Activated T-cell treated with anti-CD3 and anti-CD28 coated beads for 48 hours (primary cell): ENCODE measurements at places on chromosomes 4 and X.

DNA sequence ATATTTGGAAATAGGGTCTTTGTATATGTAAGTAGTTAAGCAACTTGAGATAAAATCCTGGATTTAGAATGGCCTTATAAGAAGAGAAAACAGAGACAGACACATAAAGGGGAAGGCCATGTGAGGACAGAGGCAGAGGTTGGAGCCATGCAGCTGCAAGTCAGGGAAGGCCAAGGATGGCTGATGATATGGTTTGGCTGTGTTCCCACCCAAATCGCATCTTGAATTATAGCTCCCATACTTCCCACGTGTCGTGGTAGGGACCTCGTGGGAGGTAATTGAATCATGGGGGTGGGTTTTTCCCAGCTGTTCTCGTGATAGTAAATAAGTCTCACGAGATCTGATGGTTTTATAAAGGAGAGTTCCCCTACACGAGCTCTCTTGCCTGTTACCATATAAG lies 76.3 kb downstream of the STK32B start:
- no peak for DNase-seq

DNA sequence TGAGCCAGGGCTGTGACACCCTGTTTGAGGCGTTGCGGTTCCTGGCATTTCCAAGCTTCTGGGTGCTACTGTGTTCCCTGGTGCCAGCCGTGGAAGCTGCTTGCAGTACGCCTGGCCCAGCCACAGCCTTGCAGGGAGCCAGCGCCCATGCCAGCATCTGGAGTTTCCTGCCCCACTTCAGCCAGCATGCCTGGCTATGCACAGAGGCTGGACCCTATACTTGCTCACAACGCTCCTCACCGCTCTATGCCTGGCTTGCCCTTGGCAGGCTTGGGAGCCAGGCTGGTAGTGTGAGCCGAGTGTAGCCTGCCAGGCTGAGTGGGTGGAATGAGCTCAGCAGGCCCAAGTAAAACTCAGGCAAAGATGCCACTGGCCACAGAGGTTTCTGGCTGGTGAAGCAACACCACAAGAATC lies 22.4 kb downstream of the PRRG1 start:
- no peak for DNase-seq

DNA sequence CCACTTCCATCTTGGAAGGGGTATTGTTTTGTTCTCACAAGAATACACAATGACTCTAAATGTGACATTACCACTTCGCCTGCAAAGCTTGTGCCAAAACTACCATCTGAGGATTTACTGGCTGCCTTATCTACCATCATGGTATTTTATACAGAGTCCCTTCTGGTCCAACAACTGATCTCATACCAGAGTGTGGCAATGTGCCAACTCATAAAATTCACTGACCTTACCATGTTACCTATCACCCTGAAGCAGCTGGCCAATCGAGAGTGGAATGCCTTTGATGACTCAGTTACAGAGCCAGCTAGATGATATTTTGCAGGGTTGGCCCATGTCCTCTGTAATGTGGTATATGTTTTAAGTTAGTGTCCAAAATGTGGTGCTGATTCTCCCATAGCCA lies 3.8 kb upstream of the SERPINA7 start:
- no peak for DNase-seq

DNA sequence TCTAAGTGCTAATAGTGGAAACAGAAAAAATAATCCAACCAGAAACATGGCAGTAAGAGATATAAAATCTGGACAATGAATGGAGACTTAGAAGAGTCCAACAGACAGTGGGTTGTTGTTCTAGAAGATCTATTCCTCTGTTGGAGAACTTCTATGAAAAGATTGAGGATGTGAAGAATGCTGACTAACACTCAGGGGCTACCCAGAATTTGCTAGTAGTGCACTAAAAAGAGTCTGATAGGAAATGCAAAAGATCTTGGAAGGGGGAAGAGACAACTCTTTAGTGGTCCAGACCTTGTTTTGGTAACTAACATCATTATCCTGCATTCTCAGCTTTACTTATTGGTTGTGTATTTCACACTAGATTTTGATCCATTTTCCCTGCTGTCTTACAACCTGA lies 77.9 kb downstream of the SMARCA1 start:
- DNase-seq: no peak

DNA sequence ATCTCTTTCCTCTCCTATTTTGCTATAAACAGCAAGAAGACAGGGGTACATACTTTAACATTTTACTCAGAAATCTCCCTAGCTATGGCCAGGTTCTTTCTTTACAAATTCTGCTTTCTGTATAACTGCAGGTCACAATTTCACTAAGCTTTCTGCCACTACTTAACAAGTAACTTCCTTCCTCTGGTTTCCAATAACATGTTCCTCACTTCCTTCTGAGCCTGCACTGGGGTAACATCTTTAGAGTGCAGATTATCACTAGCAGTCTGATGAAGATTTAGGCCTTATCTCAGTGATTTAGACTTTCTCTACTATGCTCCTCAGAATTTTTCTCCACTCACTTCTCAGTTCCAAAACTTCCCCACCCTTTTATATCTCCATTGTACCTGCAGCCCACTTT lies 1930.5 kb upstream of the AGA start:
- DNase-seq: no peak

DNA sequence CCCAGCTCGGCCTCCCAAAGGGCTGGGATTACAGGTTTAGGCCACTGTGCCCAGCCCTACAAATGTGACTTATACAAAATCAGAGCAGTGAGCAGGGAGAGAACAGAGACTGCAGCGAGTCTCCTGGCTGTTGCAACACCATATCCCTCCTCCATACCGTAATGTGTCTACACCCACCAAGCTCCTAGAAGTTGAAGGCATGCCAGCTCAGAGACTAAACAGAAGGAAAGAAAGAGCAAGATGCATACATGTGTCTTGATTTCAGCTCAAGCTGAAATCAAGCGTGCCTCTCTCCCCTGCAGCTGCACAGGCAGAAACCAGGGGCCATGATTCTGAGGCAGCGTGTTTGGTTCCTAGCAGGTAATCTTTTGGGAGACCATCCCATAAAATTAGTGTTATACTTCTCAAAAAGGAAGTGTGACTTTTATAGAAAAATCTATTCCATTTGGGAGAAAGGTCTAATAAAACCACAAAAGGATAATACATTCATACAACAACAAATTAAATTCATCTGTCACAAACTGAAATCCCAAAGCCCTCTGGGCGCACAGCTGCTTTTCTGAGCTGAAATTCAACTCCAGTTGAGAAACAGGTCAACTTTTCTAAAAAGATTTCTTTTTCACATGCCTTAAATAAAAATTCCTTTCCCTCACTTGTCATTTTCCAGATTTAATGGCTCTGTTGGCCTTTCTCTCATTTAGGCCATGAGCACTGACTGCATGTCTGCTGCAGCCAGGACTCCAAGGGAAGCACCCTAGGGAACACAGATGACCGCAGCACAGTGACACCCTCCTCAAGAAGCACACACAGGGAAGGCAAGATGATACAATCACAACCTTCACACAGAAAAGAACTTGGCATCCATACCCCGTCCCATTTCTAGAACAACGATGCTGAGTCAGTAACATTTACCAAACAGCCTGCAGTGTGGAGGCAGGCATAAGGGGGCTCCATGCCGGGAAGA lies 34.4 kb downstream of the AFAP1 start:
- no peak for DNase-seq
